Astrocyte of the hippocampus (primary cell): ENCODE measurements at places on chromosomes 1 and 21.

GRCh38 chr1:116128664-116129063, 17.5 kb downstream of the MAB21L3 start:
- no peak for DNase-seq

DNA sequence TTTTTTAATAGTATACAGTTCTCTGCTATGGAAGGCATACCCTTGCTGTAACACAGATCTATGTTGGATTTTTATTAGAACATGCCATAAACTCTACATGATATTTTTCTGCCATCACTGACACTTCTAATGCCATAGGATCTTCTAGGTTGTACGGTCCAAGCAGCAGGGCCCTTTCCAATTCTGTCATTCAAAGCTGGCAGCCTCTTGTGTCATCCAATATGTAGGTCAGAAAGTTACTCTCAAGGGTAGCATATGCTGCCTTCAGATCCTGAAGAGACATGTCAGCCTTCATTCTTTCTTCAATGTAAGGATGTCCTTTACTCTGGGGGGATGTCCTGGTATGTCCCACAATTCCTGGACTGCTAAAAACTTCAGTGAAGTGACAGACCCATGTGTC, 629.2 kb upstream of the USP24 start:
- DNase-seq, result no peak

GRCh38 chr1:115437196-115437595, 99.1 kb upstream of the NGF start:
- no peak for DNase-seq

- no peak for DNase-seq
These were observed 20.8 kb upstream of the ZNF362 start for GRCh38 chr1:33235521-33235920.

GRCh38 chr1:116871779-116872146, 38.0 kb upstream of the PTGFRN start:
- DNase-seq, result no peak

GRCh38 chr1:51009381-51009780, 39.3 kb downstream of the CDKN2C start:
- DNase-seq, result no peak

- DNase-seq, result peak; percentile 83
These were observed 46.5 kb upstream of the RNF11 start for GRCh38 chr1:51189421-51190073.

DNA sequence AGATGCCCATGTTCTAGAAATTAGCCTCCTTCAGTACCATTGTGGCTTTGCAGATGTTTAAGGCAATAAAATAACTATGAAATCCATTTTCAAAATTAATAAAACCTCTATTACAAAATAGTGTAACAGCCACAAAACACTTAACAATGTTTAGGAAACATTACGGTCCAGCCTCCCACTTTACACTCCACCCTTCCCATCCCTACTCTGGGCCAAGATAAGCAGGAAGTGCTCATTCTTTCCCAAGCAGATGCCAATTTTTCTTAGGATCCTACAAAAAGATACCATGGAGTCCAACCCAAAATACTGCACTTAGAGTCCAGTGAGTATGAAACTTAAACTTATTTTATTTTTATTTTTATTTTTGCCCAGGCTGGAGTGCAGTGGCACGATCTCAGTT, 150.8 kb downstream of the NR5A2 start:
- no peak for DNase-seq

DNA sequence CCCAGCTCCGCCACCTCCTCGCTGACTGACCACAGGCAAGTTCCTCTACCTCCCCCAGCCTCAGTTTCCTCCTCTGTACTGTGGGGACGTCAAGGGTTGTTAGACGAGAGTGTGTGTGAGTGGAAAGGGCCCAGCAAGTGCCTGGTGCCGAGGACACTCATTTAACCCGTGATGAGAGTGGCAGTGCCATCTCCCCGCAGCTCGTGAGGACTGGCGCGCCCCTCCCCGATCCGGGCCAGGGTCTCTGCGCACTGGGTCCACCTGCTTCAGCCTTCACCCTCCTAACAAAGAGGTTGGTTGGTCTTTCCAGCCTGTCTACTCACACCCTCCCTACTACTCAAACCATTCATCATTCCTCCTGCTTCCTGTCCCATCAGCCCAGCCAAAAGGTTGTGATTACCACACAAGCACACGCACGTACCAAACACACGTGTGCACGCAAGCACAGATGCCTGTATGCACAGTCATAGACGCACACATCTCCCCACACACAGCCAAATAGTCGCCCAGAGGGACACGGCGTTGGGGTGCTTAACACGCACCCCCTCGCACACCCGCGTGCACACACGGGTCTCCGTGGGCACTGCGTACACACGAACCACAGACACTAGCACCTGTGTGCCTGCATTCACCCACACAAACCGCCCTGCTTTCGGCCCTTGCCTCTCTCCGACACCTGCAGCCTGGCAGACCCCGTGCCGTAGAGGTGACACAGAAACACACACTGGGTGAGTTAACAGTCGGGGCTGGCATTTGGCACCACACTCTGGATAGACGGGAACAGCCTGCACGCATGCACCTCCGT, 39.3 kb downstream of the TAS1R2 start:
- no peak for DNase-seq

DNA sequence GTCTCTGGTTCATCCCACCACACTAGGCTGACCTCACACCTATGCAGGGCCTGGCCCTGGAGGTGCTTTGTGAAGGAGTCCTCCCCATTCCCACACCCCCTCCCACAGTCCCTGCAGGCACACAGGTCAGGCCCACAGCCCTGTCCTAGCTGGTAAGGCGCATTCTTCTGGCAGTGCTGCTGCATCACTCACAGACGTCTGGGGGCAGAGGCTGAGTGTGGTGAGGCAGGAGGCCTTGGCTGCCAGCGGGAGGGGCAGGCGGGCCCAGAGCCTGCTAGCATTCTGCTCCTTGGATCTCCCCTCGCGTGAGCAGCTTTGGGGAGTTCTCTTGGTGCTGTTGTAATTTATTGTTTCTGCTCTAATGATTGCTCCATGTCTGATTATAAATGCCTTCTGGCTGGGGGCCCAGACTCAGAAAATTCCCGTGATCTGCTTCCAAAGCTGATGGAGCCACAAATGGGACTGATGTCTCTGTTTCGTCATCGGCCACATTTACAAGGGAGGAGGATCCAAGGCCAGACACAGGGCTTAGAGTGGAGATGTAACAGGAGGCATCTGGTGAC, 62.9 kb downstream of the TRABD2B start:
- DNase-seq, result peak; percentile 80

GRCh38 chr1:161182214-161182613, 4.9 kb upstream of the B4GALT3 start:
- no peak for DNase-seq

- DNase-seq, result no peak
These were observed 4.6 kb upstream of the PRDM16 start for GRCh38 chr1:3064296-3064850.

GRCh38 chr21:33618407-33618806, 23.1 kb downstream of the CRYZL1 start:
- DNase-seq, result no peak

GRCh38 chr1:19009126-19009881, 52.8 kb upstream of the IFFO2 start:
- DNase-seq, result no peak

- DNase-seq, result peak; percentile 70
These were observed 28.5 kb downstream of the COA7 start for GRCh38 chr1:52669696-52670095.

- no peak for DNase-seq
These were observed 30.5 kb upstream of the FASLG start for GRCh38 chr1:172628401-172628800.

DNA sequence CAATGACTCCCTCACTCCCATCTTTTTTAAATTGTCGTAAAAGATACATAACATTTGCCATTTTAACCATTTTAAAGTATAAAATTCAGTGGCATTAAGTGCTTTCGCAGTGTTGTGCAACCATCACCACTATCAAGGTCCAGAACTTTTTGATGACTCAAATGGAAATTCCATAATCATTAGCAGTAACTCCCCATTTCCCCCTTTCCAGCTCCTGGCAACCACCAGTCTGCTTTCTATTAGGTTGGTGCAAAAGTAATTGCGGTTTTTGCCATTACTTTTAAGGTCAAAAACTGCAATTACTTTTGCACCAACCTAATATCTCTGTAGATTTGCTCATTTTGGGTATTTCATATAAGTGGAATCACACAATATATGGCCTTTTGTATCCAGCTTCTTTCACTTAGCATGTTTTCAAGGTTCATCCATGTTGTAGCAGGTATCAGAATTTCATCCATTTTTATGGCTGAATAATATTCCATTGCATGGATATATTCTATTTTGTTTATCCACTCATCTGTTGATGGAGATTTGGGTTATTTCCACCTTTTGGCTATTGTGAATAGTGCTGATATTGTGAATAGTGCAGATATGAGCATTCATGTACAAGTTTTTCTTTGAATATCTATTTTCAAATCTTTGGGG, 159.7 kb downstream of the HIVEP3 start:
- peak; percentile 56 for DNase-seq

GRCh38 chr1:70487910-70488665, 77.0 kb downstream of the CTH start:
- DNase-seq, result peak; percentile 60

GRCh38 chr1:154958681-154959425, 2.7 kb downstream of the PYGO2 start:
- DNase-seq, result no peak
